ENCODE measurements at places on chromosomes 2 and 18.

- DNase-seq: peak; percentile 20
Observed at GRCh38 chr2:72293620-72294019, 146.0 kb upstream of the CYP26B1 start.

- no peak for DNase-seq
Observed at GRCh38 chr2:9017411-9017810, 13.9 kb upstream of the MBOAT2 start.

GRCh38 chr2:217741381-217741955 lies 261.3 kb downstream of the TNS1 start:
- DNase-seq: no peak

DNA sequence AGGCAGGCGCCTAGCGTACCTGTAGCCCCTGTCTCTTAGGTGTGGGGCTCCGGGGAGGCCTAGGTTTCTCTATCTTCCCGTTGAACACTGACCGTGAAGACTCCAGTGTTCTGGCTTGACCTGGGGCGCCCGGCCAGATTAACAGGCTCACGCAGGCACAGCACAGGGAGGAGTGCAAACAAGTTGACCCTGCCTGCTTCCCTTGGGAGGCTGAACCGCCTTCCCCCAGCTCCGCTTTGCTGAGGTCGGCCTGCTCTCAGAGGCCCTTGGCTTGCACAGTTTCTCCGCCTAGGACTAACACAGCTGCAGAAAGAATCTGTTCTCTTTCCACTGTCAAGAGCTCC lies 567 bp downstream of the PCYOX1 start:
- DNase-seq: no peak

DNA sequence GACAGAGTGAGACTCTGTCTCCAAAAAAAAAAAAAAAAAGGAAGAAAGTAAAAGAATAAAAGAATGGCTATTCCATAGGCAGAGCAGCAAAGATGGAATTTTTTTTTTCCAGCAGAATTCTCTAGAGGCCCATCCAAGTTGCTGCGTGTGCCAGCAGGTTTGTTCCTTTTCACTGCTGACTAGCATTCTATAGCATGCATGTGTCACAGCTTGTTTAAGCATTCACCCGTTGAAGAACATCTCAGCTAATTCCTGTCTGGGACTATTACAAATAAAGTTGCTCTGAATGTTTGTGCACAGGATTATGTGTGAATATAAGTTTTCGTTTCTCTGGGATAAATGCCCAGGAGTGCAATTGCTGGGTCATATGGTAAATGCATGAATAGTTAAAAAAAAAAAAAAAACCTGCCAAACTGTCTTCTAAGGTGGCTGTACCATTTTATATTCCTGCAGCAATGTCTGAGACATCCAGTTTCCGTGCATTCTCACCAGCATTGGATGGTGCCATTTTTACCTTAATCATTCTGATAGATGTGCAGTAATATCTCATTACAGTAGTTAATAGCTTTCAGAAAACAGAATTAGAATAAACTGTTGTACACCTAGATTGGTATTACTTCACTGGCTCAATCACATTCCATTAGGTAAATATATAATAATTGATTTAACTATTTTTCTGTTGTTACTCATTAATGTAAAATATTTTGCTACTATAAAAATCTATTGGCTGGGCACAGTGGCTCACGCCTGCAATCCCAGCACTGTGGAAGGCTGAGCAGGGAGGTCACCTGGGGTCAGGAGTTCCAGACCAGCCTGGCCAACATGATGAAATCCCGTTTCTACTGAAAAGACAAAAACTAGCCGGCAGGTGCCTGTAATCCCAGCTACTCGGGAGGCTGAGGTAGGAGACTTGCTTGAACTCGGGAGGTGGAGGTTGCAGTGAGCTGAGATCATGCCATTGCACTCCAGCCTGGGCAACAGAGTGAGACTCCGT lies 47.5 kb upstream of the ASAP2 start:
- DNase-seq: no peak

- DNase-seq: no peak
Observed at GRCh38 chr2:39524756-39525635, 87.9 kb upstream of the MAP4K3 start.

Data from non-pigmented ciliary epithelial cell (primary cell).